A549 treated with CpdA at 1 μM for 4 hours (cell line): ENCODE measurements at places on chromosomes 2 and 18. TPM values are rescaled to one million over a fixed set of nuclear protein-coding genes. Genes with fewer than 3 reads are reported as not detected.

NTSR2 gene
- total RNA-seq = 0.05 TPM in 1 of 5 replicates, not detected in the others

ZNF519 gene
- total RNA-seq = 1.7 to 2.3 TPM (median 1.9 TPM) in 5 replicates

HOXD4 gene
- 0.36 to 0.50 TPM (median 0.46 TPM) in 4 of 5 replicates, not detected in the other for total RNA-seq

ABCB11 gene
- total RNA-seq = 0.02 TPM in 1 of 5 replicates, not detected in the others

SCLY gene
- total RNA-seq = 23.3 to 25.5 TPM (median 24.6 TPM) in 5 replicates
